ENCODE measurements at places on chromosomes 13 and 19.

- DNase-seq, result peak; percentile 73
Observed at GRCh38 chr19:48965806-48966540, 864 bp downstream of the FTL start.

DNA sequence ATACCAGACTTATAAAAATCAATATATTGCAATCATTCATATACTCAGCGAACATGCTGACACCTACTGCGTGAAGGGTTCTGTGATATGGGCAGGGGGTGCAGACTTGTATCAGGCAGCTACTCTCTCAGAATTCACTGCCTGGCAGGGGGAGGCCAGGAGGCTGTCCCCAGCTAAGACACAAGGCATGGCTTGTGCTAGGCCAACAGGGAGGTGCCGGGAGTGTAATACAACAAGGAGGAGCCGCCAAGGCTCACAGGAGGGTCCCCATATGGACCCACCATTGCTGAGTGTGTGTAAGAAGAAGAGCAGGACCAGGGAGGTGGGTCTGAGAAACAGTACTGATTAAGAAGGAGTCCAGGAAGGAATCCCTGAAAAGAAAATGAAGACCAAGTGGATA, 97.2 kb downstream of the COL4A2 start:
- DNase-seq, result no peak

GRCh38 chr13:62176051-62176450, 760.4 kb upstream of the PCDH20 start:
- no peak for DNase-seq

- DNase-seq, result no peak
Observed at GRCh38 chr19:871446-872265, 12.2 kb downstream of the CFD start.

DNA sequence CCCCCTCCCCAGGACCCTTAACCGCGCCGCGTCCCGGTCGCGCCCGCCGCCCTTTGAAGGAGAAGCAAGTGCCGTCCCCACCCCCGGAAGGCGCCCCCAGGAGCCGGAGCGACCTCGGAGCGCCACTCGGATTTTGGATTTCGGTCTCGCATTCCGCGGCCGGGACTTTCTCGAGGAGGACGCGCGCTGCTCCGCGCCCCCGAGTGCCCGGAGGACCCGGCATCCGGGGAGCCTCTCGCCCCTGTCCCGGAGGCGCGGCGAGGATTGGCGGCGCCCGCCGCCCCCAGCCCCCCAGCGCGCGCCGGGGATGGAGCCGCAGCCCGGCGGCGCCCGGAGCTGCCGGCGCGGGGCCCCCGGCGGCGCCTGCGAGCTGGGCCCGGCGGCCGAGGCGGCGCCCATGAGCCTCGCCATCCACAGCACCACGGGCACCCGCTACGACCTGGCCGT, 1.6 kb downstream of the MIDN start:
- DNase-seq, result no peak

GRCh38 chr19:50315773-50316448, 13.3 kb downstream of the KCNC3 start:
- peak; percentile 83 for DNase-seq

DNA sequence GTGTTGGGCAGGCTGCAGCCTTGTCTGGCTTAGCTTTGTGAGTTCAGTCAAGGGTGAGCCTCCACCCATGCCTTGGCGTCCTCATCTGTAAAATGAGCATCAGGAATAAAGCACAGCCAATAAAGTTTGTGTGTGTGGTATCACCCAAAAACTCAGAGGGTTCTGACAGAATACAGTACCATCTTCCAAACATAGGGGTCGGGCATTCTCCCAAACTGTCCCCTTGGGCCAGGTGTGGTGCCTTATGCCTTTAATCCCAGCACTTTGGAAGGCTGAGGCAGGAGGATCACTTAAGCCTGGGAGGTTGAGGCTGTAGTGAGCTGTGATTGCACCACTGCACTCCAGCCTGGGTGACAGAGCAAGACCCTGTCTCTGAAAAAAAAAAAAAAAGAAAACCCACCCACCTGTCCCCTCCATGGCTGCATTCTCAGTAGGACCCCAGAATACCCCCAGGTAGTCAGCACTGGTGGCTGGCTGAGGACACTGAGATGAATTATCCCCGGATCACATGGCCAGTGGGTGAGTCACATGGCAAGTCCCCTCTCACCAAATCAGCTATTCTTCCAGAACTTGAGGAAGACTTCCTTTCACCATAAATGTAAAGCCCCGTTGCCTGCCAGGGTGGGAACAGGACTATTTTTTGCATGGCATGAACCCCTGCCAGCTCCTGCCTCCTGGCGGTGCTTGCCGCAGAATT, 18.6 kb downstream of the POP4 start:
- DNase-seq, result no peak

GRCh38 chr19:1217366-1217765, 11.8 kb downstream of the STK11 start:
- no peak for DNase-seq

- DNase-seq, result no peak
Observed at GRCh38 chr13:38826182-38826813, 139.4 kb downstream of the FREM2 start.

DNA sequence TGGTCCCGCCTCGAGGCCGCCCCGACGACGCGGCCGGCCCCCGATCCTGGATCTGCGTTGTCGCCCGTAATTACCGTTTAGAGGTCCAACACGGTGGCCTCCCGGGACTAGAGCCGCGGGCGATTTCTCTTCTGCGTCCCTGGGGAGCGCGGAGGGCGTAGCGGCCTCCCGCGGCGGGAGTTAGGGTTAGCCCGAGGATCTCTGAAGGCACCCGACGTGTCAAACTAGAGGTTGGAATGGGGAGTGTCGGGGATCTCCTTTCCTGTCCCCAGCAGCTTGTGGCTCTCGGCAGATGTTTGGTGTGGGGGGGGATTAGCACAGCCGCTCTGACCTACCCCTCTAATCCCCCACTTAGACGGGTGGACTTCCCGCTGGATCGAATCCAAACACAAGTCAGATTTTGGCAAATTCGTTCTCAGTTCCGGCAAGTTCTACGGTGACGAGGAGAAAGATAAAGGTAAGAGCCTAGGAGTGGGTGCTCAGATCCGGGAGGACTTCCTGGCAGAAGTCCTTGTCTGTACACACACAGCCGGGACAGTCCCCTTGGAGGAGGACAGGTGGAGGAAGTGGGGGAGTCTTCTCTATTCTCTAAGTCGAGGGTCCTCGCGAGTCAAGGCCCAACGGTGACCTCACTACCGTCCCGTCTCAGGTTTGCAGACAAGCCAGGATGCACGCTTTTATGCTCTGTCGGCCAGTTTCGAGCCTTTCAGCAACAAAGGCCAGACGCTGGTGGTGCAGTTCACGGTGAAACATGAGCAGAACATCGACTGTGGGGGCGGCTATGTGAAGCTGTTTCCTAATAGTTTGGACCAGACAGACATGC, 581 bp downstream of the CALR start:
- no peak for DNase-seq

GRCh38 chr19:28882818-28883217, 330.1 kb downstream of the UQCRFS1 start:
- no peak for DNase-seq

DNA sequence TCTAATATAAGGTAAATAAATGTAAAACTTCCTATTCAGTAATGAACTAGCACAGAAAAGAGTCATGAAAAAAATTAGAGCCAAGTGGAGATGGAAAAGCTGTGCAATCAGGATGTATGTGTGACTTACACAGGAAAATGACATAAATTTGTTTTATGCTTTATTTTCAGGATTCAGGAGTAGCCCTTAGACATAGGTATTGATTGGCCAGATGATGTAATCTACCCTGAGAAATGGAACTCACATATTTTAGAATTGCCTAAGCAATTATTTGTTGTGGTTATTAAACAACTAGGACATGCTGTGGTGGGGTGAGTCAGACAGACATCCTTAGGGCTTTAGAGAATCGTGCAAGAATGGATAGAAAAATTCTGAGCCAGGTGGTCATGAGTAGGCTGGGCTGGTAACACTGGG, 110.6 kb downstream of the PCDH9 start:
- no peak for DNase-seq

GRCh38 chr13:26036383-26036782, 15.4 kb downstream of the SHISA2 start:
- DNase-seq, result no peak

DNA sequence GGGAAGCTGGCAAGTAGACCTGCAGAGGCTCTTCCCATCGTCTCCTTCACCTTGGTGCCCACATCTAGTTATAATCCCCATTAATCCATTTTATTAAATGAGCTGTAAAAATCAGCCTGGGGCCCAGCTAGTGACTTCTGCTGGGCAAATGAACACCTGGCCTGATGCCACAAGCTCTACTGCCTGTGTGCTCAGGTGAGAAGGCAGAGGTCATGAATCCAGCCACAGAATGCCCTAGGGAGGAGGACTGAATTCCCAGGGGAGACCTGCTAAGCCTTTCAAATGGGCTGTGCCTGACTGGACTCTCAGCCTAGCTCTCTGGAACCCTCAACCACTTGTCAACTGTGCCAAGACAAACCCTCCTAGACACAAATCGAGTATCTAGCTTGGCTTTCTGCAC, 74.0 kb downstream of the PDS5B start:
- DNase-seq, result no peak

- DNase-seq, result no peak
Observed at GRCh38 chr13:89920461-89920860, 1427.0 kb upstream of the MIR17HG start.

- peak; percentile 32 for DNase-seq
Observed at GRCh38 chr19:13665125-13665905, 99.0 kb upstream of the MRI1 start.

DNA sequence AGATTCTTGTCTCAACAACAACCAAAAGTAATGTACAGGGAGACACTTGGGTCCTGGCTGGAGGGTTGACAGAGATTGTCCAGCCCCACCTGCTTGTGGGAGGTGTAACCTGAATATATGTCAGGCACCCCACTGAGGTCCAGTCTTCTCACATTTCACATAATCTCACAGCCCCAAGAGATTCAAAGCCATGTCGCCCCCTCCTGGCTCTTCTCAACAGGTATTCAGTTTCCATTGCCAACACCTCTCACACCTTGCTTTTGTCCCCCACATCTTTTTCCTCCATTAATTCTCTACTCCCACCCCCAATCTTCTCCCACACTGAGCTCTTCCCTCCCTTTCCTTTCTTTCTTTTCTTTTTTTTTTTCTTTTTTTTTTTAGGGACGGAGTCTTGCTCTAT, 11.2 kb downstream of the UNC13A start:
- no peak for DNase-seq

- DNase-seq, result no peak
Observed at GRCh38 chr13:110168999-110169933, 137.7 kb downstream of the COL4A1 start.

DNA sequence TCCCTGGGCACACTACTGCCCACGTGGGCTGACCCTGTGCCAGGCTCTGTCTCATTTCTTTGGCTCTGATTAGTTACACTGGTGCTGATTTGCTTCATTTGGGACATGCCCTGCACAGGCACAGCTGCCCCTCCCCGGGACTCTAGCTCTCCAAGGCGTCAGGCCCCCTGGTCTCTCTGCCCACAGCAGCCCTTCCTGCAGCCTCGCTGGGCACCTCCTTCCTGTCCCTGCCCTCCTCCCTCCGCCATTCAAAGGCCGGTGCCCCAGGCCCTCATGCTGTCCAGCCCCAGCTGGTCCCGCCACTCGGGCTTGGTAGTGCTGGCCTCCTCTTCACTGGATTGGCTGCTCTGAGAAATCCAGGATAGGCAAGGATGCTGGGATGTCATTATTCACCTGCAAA, 73.1 kb downstream of the ERICH6B start:
- DNase-seq, result no peak

- no peak for DNase-seq
Observed at GRCh38 chr19:23554548-23554947, 132.5 kb downstream of the ZNF675 start.

DNA sequence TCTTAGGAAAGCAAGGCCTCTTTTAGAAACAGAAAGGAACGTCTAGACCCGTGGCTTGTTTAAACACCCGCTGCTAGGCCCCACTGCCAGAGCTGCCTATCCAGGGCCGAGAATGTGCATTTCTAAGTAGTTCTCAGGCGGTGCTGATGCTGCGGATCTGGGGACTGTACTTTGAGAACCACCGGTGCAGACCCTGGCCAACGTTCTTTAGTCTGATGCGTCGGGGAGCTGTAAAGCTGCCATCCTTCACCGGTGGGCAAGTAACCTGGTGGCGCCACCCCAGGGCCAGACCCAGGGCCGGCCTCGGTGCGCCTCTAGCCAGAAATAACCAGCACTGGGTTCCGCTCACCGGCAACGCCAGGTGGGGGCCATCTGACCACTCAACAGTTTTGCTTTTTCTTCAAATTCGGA, 47.1 kb downstream of the TGDS start:
- DNase-seq, result peak; percentile 50

GRCh38 chr13:67225252-67226159, 4.6 kb downstream of the PCDH9 start:
- no peak for DNase-seq

DNA sequence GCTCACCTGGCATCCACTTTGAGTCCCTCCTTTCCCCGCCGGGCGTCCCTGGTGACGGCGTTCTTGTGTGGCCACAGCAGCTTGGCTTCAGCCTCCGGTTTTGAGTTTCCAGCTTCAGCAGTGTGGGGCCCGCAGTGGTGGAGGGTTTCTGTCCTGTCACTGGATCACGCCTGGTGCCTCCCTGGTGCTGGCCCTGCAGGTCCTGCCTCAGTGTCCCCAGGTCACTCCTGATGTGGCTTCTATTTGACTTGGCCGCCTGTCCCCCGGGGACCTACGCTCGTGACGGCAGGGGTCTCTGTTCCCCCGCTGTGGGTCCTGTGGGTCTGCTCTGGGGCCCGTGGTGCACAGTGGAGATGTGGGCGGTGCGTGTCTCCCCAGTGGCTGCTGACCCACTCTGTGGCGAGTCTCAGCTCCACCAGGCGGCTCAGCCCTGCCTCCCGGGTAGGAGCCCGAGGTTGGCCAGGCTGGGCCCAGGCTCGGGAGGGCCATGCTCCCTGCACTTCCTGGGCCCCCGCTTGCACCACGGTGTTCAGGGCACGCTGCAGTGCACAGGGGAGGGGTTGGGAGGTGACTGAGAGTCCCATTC, 1.9 kb downstream of the ATP4B start:
- no peak for DNase-seq

GRCh38 chr19:45102481-45102880, 9.5 kb downstream of the PPP1R37 start:
- no peak for DNase-seq

- DNase-seq, result no peak
Observed at GRCh38 chr13:89750371-89750770, 1597.1 kb upstream of the MIR17HG start.

DNA sequence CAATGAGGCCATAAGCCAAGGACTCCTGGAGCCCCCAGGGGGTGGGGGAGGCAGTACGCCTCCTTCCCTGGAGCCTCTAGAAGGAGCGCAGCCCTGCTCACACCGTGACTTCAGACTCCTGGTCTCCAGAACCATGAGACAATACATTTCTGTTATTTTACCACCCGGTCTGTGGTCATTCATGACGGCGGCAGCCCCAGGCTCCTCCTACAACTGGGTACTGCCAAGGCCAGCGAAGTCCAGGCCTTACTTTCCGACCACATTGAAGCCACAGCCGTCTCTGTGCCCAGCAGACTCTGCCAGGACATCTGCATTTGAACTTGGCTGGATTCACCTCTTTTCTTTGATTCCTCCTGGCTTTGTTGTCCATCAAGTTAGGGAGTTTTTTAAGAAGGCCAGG, 10.5 kb downstream of the GNG7 start:
- no peak for DNase-seq
